ENCODE measurements at places on chromosomes 3 and 15.

- DNase-seq = no peak
These were observed 1.2 kb downstream of the CTXND1 start for GRCh38 chr15:80250614-80251427.

DNA sequence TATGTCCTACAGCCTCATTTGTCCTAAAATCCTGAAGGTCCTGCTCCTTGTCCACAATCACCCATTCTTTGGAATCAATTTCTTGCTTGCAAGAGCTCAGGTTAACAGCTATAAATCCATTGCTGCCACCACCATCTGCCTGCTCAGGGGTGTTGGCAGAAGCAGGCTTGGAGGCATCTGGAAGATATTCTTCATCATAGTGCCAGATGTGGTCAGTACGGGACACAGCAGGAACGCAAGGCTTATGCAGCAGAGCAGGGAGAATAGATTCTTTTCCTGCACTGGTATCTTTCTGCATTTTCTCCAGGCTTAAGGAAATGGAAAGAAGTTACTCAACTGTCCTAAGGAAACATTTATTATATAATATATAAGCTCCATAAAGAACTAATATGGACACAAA, 38.5 kb upstream of the CDAN1 start:
- no peak for DNase-seq

DNA sequence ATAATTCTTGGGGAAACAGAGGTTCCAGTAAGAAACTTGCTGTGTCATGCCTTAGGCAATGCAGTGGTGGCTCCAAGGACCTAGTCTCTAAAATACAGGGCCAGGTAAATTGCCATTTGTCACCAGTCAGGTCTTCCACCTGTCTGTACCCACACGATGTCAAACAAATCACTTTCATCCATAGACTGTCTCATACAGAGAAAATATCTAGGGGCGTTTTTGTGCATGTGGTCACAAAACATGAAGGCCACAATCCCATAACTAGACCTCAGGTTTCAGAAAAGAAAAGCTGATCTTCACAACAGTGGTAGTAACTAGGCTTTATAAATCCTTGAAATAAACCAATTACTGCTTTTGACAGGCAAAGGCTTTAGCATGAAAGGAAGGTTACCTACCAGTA, 92.3 kb downstream of the SLC9A9 start:
- DNase-seq = no peak

- DNase-seq = peak; percentile 79
These were observed 28.8 kb upstream of the UBL7 start for GRCh38 chr15:74489518-74490338.

- peak; percentile 61 for DNase-seq
These were observed 32.7 kb downstream of the IQSEC1 start for GRCh38 chr3:13040361-13041074.

DNA sequence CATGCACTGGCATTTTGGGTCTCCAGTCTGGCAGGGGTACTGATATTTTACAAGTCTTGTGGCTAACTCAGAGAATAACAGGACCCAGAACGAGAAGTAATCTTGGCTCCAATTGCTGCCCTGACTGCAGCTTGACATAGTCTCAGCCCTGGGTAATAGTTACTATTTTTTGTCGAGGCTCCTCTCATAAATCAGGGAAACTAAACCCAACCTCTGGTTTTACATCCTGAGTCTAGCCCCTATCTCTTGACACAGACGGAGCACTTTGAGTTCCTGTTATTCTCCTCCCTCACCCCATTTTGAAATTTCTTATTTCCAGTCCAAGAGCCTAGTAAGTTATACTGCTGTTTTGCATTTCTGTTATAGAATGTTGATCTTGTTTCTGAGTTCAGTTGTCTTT, 276.1 kb upstream of the GOLIM4 start:
- no peak for DNase-seq

DNA sequence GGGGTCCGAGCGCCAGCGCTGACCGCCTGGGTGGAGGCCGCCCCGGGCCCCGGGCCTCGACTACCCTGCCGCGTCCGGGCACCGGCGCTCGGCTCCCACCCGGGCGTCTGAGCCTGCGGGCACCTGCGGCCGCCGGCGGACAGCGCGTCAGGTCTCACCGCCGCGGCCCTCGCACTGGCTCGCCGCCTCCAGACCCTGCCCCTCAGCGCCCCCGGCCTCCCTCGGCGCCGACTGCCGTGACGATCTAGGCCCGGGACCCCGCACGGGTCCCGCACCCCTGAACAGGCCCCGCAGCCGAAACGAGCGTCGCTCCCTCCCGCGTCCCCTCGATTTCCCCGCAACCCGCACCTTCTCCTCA, 297 bp downstream of the PRC1 start:
- DNase-seq = peak; percentile 33

DNA sequence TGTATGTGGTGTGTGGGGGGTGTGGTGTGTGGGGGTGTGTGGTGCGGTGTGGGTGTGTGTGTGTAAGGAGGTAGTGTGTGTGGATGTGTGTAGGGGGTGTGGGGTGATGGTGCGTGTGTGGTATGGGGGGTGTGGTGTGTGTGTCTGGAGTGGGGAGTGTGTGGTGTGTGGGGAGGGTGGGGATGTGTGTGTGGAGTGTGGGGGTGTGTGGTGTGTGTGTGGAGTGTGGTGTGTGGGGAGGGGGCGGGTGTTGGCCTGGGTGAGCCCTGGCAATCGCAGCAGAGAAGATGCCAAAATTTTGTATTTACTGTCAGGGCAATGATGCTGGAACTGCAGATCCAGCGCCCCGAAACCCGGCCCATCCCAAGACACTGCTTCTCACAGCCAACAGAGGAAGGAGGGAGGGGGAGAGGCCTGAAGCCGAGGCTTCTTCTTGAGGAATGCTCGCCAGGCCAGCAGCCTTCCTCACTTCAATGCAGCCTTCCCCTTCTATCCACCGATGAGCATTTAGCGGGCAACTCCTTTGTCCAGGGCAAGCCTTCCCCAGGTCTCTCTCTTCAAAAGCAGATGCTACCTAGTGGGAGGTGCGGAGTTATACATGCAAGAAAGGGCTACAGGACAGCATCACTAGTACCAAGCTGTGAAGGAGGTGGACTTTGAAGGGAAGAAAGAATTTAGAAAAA, 11.9 kb upstream of the SRP14 start:
- no peak for DNase-seq

GRCh38 chr3:126358038-126358815, 1.0 kb upstream of the KLF15 start:
- DNase-seq = no peak
